ENCODE measurements at places on chromosomes 5 and 9.

- no peak for DNase-seq
Observed at GRCh38 chr5:54997081-54997480, 11.7 kb upstream of the ESM1 start.

- DNase-seq: no peak
Observed at GRCh38 chr5:8057769-8058168, 188.8 kb downstream of the MTRR start.

- DNase-seq: peak; percentile 83
Observed at GRCh38 chr5:141513627-141514329, 24.9 kb downstream of the PCDHGC5 start.

- DNase-seq: no peak
Observed at GRCh38 chr5:172849606-172850453, 15.8 kb downstream of the ERGIC1 start.

GRCh38 chr5:172441262-172441751 lies 13.0 kb downstream of the SH3PXD2B start:
- DNase-seq: peak; percentile 77

DNA sequence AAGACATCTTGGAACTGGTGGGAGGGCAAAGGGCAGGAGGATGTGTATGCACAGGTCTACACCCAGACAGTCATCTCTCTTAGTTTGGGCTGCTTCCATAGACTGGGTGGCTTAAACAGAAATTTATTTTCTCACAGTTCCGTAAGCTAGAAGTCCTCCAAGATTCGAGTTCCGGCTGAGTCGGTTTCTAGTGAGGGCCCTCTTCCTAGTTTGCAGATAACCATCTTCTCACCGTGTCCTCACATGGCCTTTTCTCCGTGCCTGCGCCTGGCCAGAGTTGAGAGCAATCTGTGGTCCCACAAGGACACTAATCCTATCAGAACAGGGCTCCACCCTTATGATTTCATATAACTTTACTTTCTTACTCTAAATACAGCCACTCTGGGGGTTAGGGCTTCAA lies 4.1 kb downstream of the SMIM32 start:
- no peak for DNase-seq

All from C1 segment of cervical spinal cord (tissue), 14 donors.